WTC11 (cell line): ENCODE measurements at places on chromosomes 2 and 18. TPM values are rescaled to one million over a fixed set of nuclear protein-coding genes. Genes with fewer than 3 reads are reported as not detected.
A peak's percentile ranks its signal among the peaks of the same experiment; 100 is the strongest.

GRCh38 chr2:216142540-216142939, 33.4 kb downstream of the XRCC5 start:
- peak overlapping the region; percentile 34; the same call in 1 of the 2 replicates for H3K27ac ChIP-seq
- no peak for DNase-seq
- H3K4me1 ChIP-seq = peaks cover 4% of the 10 kb centered on the region; the same call in 1 of the 2 replicates
- H3K36me3 ChIP-seq = peaks cover 57% of the 10 kb centered on the region
- no peak overlapping the region for H3K4me3 ChIP-seq

DNA sequence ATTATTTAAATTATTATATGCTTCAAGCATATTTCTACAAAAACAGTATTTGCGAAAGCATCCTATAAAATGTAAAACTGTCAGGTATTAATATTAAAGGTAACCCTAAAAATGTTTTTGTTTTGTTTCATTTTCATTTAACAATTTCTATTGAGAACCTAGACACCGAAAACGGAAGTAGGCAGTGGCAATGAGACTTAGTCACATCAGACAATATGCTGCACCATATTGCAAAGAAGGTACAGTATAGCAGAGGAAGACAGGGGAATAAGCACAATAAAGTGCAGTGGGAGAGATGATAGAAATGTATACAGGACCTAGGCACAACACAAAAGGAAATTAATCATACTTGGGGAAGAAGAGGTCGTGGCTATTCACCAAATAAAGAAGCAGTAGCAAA, 12.2 kb downstream of the SCN1A start:
- no peak overlapping the region for H3K27ac ChIP-seq
- DNase-seq = no peak
- no peaks in the 10 kb centered on the region for H3K27me3 ChIP-seq
- no peak overlapping the region for H3K4me3 ChIP-seq

- no peak overlapping the region for H3K4me3 ChIP-seq
- H3K4me1 ChIP-seq = no peaks in the 10 kb centered on the region
- no peaks in the 10 kb centered on the region for H3K27me3 ChIP-seq
- no peak overlapping the region for H3K27ac ChIP-seq
- peaks cover 31% of the 10 kb centered on the region for H3K36me3 ChIP-seq
- DNase-seq = no peak
Observed at GRCh38 chr2:23772056-23772455, 154.9 kb downstream of the ATAD2B start.

Gene TSN
- 68.5 to 87.3 TPM (median 77.1 TPM) in 3 replicates for total RNA-seq

- H3K27ac ChIP-seq = no peak overlapping the region
- no peaks in the 10 kb centered on the region for H3K36me3 ChIP-seq
- H3K4me3 ChIP-seq = no peak overlapping the region
- H3K4me1 ChIP-seq = peaks cover 9% of the 10 kb centered on the region
Observed at GRCh38 chr2:166516712-166517303, 22.8 kb upstream of the SCN7A start.

DNA sequence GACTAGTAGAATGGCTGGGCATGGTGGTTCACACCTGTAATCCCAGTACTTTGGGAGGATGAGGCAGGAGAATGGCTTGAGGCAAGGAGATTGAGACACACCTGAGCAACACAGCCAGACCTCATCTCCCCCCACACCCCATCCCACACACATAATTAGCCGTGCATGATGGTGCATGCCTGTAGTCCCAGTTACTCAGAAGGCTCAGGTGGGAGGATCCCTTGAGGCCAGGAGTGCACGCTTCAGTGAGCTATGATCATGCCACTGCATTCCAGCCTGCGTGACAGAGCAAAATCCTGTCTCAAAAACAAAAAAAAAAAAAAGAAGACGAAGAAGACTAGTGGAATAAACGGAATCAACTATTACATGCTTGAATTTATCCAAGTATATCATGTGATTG, 150.0 kb downstream of the STK39 start:
- no peak overlapping the region for H3K4me3 ChIP-seq
- no peak overlapping the region for H3K27ac ChIP-seq
- H3K4me1 ChIP-seq = no peaks in the 10 kb centered on the region
- no peaks in the 10 kb centered on the region for H3K27me3 ChIP-seq
